ENCODE measurements at places on chromosomes 6 and 20. TPM values are rescaled to one million over a fixed set of nuclear protein-coding genes. Genes with fewer than 3 reads are reported as not detected.

The MRPS18B gene
- total RNA-seq: 184 TPM

The GGTLC1 gene
- total RNA-seq: not detected

The CNKSR3 gene
- 2.3 TPM for total RNA-seq

GRCh38 chr6:52510213-52510562 lies 66.7 kb downstream of the TRAM2 start:
- no peak for DNase-seq
- no peaks in the 10 kb centered on the region for H3K27me3 ChIP-seq

DNA sequence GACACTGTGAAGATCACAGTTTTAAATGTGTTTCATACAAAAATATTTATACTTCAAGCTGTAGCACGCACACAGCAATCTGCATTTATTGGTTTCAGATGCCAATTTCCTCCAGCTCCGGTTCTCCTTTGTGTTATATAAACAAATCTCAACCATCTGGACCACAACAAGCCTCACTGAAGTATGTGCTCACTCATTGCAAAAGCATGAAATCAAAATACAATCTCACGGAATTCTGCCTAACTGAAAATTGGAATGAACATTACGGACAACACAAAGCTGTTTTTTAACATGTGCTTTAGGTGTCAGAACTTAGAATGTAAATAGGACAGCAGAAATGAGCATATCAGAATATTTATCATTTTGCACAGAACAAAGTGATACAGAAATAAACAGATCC lies 38.0 kb downstream of the RCAN2 start:
- H3K4me1 ChIP-seq: peaks cover 3% of the 10 kb centered on the region
- no peak overlapping the region for H3K27ac ChIP-seq
- H3K36me3 ChIP-seq: no peaks in the 10 kb centered on the region
- H3K4me3 ChIP-seq: no peak overlapping the region

DNA sequence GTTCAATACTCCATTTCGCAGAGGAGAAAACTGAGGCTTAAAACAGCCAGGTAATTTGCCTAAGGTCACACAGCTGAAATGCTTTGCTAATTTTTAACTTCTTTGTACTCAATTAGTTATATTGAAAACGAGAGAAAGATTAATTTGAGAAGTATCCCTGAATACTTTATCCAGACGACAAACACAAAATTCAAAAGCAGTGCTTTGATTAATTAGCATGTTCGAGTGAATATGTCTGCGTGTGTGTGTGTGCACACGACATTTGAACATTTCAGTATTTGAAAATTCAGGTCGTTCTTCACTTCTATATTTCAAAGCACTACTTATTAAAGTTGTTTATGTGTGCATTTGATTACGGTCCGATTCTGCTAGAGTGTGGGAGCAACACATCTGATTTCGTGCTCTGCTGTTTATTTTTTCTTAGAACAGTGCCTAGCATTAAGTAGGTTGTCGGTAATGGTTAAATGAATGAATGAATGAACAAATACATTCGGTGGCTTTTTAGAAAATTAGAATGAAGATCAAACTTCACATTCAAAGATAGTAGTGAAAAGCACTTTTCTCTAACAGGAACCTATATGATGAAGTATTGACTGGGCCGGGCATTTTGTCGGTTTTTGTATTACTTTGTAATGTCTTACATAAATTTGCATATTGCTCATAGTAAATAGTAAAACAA lies 36.9 kb upstream of the SYNCRIP start:
- H3K36me3 ChIP-seq: peaks cover 8% of the 10 kb centered on the region
- no peaks in the 10 kb centered on the region for H3K27me3 ChIP-seq
- DNase-seq: no peak

- no peaks in the 10 kb centered on the region for H3K36me3 ChIP-seq
- H3K27ac ChIP-seq: no peak overlapping the region
These were observed 79.0 kb downstream of the ANKEF1 start for GRCh38 chr20:10113746-10114145.

DNA sequence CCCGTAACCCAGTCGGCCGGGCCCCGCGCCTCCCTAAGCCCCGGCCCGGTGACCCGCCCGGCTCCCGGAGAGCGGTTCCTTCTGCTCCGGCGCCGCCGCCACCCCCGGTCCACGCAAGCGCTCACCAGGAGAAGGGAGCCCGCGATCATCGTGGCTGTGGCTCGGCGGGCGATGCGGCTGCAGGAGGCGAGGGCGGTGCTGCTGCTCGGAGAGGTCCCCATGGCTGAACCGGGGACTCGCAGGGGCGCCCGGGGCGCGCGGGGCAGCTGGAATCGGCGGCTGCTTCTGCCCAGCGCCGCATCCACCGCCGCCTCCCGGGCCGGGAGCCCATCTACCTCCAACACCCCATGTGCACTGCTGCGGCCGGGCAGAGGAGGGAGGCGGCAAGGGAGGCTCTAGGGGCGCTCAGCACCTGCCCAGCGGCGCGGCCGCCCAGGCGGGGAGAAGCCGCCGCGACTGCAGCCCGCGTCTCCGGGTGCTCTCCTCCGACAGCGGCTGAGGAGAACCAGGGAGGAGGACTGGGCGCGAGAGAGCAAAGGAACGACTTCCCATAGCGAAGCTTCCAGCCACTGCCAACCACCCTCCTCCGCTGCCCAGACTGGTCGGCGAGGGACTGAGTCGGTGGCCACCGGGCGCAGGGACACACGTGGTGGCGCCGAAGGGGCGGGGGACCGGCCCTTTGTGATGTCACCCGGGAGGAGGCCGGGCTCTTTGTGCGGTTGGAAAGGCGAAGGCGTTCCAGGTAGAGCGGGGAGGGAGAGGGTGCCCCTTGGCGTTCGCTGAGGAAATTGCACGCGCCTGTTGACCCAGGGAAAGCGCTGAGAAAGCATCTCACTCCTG lies at the start of gene TNFRSF21:
Gene TNFRSF21, minus strand, starts transcription at position 615 of the 840 bp plus-strand sequence. Its CDS starts 394 bp downstream, at position 221.
- H3K36me3 ChIP-seq: no peaks in the 10 kb centered on the region
- H3K27ac ChIP-seq: peak within 1 kb of the TSS; percentile 59
- DNase-seq: peak; percentile 89
- H3K4me3 ChIP-seq: peak within 1 kb of the TSS; percentile 86

GRCh38 chr6:38068854-38069590 lies 249.5 kb downstream of the ZFAND3 start:
- H3K4me3 ChIP-seq: no peak overlapping the region
- DNase-seq: no peak
- no peaks in the 10 kb centered on the region for H3K27me3 ChIP-seq
- H3K4me1 ChIP-seq: peaks cover 29% of the 10 kb centered on the region
- no peak overlapping the region for H3K27ac ChIP-seq

The LAMA4 gene
- total RNA-seq: 5.6 TPM

GRCh38 chr20:19881990-19882389 lies 123.9 kb downstream of the RIN2 start:
- peaks cover 4% of the 10 kb centered on the region for H3K36me3 ChIP-seq
- no peak overlapping the region for H3K27ac ChIP-seq
- no peak overlapping the region for H3K4me3 ChIP-seq
- no peaks in the 10 kb centered on the region for H3K27me3 ChIP-seq
- H3K4me1 ChIP-seq: peaks cover 24% of the 10 kb centered on the region
- no peak for DNase-seq

DNA sequence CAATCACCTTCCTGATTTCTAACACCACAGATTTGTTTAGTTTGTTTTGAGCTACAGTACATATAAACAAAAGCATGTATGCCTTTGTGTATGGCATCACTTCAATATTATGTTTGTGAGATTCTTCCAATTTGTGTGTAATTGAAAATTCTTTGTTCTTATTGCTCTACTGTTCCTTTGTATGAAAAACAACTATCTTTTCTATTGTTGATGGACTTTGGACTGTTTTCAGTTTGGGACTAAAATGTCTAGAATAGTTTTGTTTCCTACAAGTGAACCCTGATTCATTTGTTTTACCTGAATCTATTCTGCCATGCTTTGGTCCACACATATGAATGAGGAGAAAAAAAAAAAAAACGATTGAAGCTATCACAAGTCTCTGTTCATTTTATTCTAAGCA lies 21.2 kb upstream of the ZNF184 start:
- DNase-seq: no peak
- no peaks in the 10 kb centered on the region for H3K36me3 ChIP-seq
- H3K27me3 ChIP-seq: peaks cover 6% of the 10 kb centered on the region
- peaks cover 4% of the 10 kb centered on the region for H3K4me1 ChIP-seq

The MAFB gene
- 6.1 TPM for total RNA-seq
